ENCODE measurements at places on chromosomes 16 and 17.

GRCh38 chr16:27703121-27703520 is 153.2 kb downstream of the KATNIP start:
- no peak for DNase-seq

- DNase-seq: no peak
Observed at GRCh38 chr17:59370593-59371299, 39.3 kb downstream of the YPEL2 start.

- DNase-seq: no peak
Observed at GRCh38 chr17:68790492-68790891, 164.7 kb downstream of the ABCA8 start.

GRCh38 chr16:62022688-62023087 is 13.6 kb downstream of the CDH8 start:
- DNase-seq: no peak

- no peak for DNase-seq
Observed at GRCh38 chr16:30694926-30695693, 3.9 kb upstream of the SRCAP start.

DNA sequence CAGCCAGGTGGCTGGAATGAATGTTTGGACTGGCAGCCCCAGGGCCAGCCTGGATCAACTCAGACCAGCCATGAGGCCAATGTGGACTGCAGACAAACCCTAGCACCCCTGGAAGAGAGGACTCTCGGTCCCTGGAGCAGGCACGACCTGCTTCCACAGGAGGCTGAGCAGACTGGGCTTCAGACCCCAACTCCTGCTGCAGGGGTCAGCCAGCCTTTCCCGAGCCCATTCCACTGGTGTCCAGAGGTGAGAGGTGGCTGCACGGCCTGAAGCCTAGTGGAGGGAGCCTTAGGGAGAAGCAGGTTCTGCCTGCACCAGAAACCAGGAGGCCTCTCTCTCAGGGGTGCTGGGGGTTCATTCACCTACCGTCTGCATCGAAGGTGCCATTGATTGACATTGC is 97.1 kb downstream of the CPPED1 start:
- DNase-seq: no peak

DNA sequence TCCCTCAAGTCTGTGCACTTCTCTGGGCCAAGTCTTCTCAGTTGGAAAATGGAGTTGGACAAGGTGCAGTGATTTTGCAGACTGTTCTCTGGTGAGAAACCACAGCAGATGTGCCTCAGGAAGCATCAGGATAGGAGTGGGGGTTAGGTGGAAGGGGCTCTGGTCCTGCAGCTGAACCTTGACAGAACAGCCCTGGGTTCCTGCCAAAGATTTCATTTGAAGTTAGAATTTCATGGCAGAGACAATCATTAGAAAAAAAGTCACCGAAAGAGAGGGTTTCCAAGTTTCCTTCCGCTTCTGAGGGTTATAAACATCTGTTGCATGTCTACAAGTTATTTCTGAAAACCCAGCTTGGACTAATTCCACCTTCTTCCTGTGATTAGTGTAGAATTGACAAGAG is 80.4 kb upstream of the IRX3 start:
- DNase-seq: no peak

DNA sequence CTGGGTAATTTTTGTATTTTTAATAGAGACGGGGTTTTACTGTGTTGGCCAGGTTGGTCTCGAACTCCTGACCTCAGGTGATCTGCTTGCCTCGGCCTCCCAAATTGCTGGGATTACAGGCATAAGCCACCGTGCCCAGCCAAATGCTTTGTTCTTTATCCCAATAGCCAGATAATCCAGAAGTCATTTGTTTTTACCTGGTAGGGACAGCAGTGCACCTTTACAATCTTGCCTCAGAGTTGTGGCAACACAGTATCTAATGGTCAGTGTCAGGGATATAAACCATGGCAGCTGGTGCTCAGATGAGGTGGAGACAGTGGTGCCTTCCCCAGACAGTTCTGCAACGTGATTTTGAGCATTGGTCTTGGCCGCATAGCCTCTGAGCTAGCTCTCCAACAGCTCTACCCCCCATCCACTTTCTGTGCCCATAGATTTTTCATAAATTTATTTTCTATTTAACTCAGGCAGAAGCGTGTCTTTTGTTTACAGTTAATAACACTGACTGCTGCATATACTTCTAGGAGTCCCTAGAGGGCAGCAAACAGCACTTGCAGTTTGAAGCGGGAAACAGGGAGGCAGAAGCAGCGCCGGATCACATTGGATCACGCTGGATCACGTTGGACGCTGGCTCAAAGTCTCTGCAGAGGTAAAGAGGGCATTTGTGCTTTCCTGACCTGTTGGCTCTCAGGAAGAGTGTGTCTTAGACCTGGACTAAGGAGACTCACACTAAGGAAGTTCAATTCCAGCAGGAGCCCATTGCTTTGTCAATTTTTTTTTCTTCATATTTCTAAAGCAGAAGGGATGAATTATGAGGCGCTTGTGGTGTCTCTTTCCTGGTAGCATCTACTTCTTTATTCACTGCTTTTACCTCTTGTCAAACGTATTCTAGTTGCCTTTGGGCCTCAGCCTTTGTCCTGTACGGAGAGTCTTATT is 5.1 kb upstream of the GGT6 start:
- DNase-seq: no peak

- no peak for DNase-seq
Observed at GRCh38 chr16:24418733-24419132, 120.6 kb upstream of the RBBP6 start.

- DNase-seq: no peak
Observed at GRCh38 chr17:5444209-5444608, 5.3 kb upstream of the C1QBP start.

- no peak for DNase-seq
Observed at GRCh38 chr17:74807925-74808324, 31.8 kb upstream of the NAT9 start.

- no peak for DNase-seq
Observed at GRCh38 chr16:68460067-68460466, 11.8 kb upstream of the SMPD3 start.

- DNase-seq: no peak
Observed at GRCh38 chr17:74235040-74235581, 21.7 kb downstream of the TTYH2 start.

GRCh38 chr16:4200000-4200780 is 41.7 kb downstream of the SRL start:
- peak; percentile 74 for DNase-seq

- no peak for DNase-seq
Observed at GRCh38 chr17:39794249-39794970, 56.7 kb downstream of the GRB7 start.

GRCh38 chr16:23948949-23949411 is 113.2 kb downstream of the PRKCB start:
- no peak for DNase-seq

GRCh38 chr16:79293836-79294460 is 306.6 kb downstream of the MAF start:
- DNase-seq: no peak

DNA sequence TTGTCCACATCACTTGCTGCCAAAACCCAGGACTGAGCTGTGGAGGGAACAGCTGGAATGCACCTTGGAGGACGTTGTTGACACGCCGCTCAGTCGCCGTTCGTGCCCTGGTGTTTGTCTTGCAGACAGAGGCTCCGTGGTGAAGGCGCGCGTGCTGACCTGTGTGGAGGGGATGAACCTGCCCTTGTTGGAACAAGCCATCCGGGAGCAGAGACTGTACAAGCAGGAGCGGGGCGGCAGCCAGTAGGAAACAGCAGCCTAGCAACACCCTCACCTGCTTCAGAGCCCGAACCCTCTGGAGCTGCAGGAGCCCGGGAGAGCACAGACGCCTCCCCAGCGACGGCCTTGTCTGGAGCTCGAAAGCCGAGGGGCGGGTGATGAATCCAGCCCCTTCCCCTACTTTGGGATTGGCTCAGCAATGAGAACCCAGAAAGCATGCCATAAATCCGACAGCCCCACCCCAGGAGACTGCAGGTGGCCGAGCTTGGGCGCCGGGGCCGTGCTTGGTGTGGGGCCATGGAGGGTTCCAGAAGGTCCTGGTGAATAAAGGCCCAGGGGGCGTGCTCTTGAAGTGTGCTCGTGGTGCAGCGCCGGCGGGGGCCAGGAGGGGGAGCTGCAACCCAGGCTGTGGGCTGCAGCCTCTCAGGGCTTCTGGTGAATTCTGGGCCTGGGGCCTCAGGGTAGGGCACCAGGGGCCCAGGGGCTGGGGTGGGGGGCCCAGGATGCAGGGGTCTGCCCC is 470 bp upstream of the CDK3 start:
- DNase-seq: peak; percentile 77

DNA sequence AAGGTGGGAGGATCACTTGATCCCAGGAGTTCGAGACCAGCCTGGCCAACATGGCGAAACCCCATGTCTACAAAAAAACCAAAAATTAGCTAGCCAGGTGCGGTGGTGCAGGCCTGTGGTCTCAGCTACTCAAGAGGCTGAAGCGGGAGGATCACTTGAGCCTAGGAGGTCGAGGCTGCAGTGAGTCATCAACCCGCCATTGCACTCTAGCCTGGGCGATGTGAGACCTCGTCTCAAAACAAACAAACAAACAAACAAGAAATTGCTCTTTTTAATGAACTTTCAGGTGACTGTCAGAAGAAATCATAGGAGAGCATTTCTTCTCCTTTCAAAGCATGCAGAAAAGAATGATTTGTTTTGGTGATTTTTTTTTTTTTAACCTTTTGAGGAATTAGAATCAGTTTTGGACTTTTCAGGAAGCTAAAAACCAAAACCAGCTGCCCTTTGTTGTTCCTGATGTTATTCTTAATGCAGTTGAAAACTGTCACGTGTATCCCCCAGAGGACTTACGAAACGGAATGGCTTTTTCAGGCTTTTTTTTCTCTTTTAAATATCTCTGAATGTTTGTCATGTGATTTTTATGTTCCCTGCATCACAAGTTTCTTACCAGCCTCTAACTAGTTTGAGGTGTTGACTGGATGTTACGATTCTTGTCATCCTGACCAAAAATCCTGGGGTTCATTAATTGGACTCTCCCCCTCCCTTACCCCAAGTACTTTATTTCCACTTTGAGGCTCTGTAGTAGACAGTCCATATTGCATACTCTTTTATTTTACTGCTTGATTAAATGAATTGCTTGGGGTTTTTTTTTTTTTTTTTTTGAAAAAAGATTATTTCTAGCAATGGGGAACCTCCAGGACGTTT is 34.1 kb downstream of the SNX29 start:
- no peak for DNase-seq

- DNase-seq: no peak
Observed at GRCh38 chr17:44584443-44584842, 27.2 kb downstream of the FZD2 start.

- DNase-seq: no peak
Observed at GRCh38 chr17:51221322-51221721, 38.5 kb downstream of the MBTD1 start.
